NCI-H187 (cell line): ENCODE measurements at places on chromosomes 3 and 15.

DNA sequence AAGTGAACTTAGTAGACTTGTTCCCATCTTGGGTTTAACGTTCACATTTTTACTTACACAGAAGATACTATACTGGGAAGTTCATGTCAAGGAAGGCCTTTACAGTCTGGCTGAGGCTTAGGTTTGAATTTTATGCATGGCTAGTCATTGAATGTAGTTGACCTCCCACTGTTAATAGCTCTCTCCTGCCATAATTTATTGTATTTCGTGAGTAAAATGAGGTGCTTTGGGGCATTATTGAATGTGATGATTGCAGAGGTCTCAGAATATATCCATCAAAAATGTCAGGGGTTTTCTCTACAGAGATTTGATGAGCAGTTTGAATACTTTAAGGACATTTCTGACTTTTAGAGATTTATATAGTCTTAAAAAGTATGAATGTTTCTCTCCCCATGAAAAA lies 356.6 kb upstream of the GRM7 start:
- DNase-seq = no peak

DNA sequence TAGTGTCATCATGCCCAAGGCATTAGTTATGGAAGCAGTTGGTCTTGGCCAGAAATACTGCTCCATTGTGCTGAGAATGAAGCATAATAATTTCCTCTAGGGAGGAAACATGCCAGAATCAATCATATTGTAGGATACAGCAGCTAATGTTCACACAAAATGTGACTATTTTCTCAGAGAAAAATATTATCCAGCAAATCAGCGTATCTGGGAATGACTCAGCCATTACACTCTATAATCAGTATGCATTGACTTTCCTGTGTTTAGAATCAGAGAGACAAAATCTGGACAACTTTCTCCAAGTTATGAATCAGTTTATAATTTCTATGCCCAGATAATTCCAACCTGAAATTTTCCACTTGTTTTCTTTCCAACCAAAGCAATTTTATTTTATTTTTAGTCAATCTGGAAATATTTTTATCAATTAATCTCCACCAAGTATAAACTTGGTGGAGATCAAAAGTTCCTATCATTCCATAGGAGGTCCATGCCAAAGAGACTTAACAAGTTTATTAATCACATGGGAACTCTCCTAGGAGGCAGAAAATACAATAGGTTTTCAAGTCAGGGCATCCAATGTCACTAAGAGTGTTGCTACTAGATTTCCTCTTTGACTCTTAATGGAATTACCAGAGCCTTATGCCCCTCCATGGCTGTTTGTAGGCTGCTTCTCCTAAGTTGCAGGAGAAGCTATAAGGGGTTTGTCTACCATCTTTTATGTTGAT lies 36.4 kb downstream of the SUCNR1 start:
- DNase-seq = no peak

DNA sequence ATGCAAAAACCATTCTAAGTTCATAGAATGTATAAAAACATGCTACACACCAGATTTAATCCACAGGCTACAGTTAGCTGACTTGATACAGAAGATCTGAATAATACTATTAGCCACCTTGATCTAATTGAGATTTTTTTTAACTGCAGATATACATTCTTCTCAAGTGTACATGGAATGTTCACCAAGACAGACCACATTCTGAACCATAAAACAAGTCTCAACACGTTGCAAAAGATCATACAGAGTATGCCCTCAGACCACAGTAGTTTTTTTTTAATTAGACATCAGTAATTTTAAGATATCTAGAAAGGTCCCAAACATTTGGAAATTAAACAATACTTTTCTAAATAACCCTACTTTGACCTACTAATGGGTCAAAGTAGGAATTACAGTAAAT lies 83.3 kb downstream of the FGF7 start:
- no peak for DNase-seq

- no peak for DNase-seq
Measured at GRCh38 chr15:30990446-30991254, 778 bp downstream of the MTMR10 start.

DNA sequence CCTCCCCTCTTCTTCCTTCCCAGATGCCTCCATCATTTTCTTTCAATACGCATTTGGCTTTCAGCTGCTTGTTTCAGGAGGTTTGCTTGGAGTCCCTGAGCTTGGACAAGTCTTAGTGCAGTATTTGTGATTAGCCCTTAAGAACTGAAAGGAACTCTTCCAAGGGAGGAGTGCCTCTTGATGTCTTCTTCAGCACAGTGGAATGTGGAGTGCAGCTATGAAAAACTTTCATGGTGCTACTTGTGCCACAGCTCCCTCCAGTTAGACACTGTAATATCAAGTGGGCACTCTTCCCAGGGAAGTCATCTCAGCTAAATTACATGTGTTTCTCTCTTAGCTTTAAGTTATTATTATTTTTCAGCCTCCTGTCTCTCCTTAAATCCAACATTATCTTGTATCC lies 173.1 kb downstream of the NECTIN3 start:
- no peak for DNase-seq

- no peak for DNase-seq
Measured at GRCh38 chr3:170458285-170458684, 39.6 kb downstream of the CLDN11 start.

GRCh38 chr3:88921986-88922385 lies 185.4 kb upstream of the EPHA3 start:
- DNase-seq = no peak

- no peak for DNase-seq
Measured at GRCh38 chr3:197203714-197204146, 94.7 kb downstream of the DLG1 start.

- no peak for DNase-seq
Measured at GRCh38 chr3:25306066-25306465, 122.0 kb upstream of the RARB start.

GRCh38 chr3:123085932-123086627 lies 19.3 kb downstream of the PDIA5 start:
- DNase-seq = no peak

GRCh38 chr3:145820170-145820569 lies 340.8 kb downstream of the PLOD2 start:
- DNase-seq = no peak

GRCh38 chr3:42228796-42229195 lies 37.2 kb downstream of the CCK start:
- no peak for DNase-seq

DNA sequence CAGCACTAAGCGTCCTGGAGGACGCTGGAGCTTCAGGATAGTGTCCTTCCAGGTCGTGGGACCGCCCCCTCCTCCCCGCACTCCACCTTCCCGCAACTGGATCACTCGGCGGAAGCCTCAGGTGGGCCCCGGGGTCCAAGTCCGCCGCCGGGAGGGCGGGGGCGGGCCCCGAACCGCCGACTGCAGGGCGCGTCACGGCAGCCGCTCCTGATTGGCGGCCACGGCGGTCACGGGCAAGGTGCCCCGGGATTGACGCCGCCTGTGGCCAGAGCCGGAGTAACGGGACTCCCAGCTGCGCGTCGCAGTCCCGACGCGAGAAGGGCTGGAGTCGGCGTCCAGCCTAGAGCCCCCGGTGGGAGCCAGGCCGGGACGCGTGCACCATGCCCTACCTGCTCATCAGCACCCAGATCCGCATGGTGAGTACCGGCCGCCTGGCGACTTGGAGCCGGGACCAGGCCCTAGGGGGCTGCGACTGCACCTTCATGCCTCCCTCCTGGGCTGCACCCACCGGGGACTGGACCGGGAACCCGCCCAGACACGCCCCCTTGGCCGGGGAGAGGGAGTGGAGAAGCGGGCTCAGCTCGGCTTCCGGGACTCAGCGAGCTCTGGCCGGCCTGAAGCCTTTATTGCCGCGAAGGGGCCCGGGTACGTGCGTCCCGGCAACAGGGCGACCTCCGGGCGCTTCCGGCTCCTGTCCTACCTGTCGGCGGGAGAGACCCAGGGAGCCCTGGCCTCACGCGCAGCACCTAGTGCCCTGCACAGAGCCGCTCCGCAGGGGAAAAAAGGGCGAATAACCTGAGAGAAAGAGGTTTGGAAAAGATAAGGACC lies at the start of gene GCHFR:
Gene GCHFR (plus strand): TSS at position 268 of the 828 bp plus-strand sequence. CDS start 113 bp downstream, at position 381.
- no peak for DNase-seq

- no peak for DNase-seq
Measured at GRCh38 chr15:43218908-43219706, 1.7 kb downstream of the EPB42 start.

DNA sequence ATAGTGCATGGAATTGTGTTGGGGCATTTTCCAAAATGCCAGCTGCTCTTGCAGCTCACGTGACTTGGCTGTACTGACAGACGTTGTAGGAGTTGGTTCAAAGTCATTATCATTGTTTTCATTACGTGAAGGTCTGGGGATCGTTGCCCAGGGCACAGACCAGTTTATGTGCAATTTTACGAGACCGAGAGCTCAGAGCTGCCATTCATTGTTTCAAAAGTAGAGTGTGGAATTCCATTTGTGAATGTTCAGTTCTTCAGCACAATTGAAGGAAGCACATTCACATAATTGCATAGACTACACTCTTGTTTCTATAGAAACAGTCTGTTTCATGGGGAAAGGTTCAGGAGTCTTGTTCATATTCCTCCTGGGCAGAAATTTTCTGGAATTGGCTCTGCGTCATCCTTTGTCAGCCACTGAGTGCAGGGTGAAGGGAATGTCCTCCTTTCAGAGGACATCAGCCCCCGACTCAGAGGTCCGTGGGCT lies 54.5 kb downstream of the GABRG3 start:
- DNase-seq = no peak

GRCh38 chr3:196502775-196503195 lies 783 bp downstream of the RNF168 start:
- DNase-seq = no peak

GRCh38 chr15:95639208-95639607 lies 691.3 kb upstream of the NR2F2 start:
- DNase-seq = no peak

DNA sequence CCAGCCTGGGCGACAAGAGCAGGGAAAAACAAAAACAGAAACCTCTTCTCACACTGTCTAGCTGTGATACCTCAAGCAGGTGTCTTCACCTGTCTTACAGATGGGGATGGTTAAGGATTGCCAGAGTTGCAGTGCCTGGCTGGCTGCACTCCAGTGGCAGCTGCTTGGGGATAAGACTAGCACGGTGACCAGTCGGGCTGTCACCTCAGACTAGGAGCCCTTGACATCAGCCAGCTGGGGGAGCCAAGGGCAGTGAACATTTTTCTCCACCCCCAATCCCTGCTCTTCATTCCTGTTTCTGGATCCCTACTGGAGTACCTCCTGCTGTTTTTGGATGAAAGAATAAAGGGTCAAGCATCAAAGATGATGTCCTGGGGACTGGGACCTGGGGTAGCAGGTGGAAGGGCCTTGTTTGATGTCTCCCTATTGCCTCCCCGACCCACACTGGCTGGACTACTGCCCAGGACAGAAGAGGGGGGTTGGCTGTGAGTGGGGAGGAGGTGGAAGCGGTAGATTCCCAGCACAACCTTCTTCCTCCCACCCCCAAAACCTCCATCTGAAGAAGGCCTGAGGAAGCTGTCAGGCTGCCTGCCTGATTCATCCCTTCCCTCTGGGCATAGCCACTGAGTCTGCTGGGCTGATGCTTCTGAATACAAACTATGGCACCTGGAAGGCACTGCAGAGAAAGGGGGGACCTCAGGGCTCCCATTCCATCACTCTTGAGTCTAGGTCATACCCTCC lies 7.0 kb upstream of the CPNE9 start:
- no peak for DNase-seq

DNA sequence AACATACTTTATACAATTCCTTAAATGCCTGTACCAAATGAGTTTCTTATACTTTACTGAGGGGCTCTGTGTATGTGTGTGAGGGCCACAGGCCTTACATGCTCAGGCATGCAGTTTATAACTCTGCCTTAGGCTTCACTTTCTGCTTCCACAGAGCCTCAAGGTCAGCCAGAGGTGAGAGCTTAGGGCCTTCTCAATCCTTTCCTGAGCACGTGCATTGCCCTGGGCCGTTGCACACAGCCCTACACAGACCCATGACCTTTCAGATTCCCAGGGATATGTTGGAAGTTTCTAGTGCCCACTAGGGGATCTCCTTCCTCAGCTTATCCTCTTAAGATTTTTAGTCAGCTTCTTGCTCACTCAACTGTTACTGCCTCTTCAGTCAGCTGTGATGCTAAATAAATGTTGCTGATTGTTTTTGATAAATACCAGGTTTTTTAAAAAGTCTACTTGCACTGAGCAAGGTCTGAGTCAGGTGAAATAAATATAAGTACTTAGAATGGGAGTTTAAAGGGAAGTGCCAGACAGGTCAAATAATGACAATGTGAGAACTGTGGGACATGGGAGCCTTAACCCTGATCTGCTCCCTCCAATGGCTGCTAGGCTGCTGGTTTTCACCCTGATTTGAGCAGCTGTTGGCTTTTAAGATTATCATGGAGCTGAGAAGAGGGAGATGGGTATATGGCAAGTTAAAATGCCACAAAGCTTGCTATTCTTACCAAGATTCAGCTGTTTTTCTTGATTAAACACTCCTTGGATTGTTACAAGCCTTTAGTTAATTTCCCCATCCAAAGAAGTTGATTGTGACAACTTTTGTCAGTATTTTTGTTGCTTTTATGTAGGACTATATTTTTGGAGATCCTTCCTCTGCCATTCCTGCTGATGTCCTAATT lies 169.5 kb downstream of the PLD1 start:
- no peak for DNase-seq

DNA sequence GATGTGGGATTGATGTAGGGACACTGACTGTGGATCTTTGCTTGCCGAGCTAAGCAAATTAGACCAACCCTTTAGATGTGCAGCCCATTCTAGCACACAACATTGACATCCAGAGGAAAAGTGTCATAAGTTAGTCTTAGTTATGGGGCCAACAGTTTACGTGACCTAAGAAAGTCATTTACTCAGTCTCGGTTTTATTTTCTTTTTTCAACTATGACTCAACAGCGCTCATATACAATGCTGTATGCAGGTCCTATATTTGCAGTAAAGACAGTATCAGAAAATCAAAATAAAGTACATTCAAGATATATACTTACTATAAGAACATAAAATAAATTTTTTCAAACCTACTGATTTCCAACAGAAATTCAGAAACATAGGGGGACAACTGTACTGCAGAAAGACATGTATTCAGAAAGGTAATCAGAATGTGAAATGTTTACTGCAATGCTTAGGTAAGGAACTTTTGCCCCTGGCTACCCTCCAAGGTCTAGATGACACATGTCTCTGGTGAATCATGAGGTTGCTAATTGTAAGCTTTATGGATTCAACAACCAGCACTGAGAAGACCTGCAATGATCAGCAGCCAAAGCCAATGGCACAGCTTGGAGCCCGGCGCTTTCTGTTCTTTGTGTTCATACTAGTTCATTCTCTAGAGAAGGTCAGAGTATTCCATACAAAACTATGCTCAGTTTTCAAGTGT lies 317.5 kb upstream of the CNTN6 start:
- DNase-seq = no peak
